Stimulated activated CD4-positive, alpha-beta T cell treated with anti-CD3 and anti-CD28 coated beads, Interleukin-4, amount 100 ng/mL, for 24 hours (primary cell): ENCODE measurements at places on chromosomes 5 and 9.

GRCh38 chr5:133520062-133520461 is 92.3 kb downstream of the FSTL4 start:
- DNase-seq: no peak

DNA sequence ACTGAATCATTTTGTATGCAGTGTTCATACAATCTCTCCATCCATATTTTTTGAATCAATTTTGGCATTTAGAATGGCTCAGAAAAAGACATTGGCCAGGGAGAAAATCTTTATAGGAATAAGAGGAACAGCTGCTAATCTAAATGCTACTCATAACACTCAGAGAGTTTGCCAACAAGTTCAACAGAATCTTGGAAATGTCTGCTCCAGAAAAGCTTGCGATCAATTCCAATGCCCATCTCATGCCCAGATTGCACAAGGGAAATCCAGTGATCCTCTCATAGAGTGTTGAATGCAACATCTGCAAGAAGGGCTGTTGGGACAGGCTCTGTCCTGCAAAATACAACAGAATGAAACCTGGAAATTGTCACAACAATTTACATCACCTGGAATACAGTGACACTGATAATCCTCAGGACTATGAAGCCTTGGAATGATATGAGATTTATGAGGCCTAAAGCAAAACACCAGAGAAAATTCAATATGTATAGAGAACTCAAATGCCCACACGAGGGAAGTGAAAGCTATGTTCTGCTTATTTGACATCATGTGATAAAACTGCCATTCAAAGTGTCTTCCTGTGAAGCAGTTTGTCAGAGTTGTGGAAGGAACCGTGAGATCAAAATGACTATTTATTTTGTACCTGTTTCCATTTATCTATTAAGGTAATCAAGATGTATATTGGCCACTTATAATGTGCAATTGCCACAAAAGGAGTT is 190.1 kb downstream of the PARP8 start:
- DNase-seq: no peak

DNA sequence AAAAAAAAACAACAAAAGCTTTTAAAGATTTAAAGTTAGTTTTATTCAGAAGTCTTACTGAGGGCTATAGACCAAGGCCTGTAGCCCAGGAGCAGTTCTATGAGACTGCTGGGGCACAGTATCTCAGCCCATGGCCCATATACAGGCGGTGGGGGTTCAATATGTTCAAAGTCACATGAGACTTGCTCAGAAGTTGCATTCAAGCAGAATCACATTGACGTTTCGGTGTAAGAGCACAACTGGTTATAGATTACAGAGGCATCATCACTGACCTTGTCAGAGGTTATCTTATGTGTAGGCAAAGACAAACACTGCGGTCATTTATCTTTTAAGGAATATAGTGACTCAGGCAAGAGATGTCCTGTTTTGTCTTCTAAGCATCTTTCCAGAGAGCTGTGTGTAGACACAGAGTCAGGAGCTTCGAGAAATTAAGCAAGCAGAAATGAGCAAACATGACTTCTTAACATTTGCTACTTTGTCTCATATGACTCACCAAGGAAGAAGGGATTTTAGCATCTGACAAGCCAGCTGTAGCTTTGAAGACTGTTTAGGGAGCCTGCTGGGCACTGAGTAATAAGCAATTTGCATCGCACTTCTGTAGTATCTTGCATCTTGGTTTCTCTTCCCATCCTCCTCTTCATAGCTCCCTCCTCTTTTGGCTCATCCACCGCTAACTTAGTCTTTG is 12.9 kb upstream of the F2RL1 start:
- no peak for DNase-seq

GRCh38 chr5:101346906-101347305 is 443.8 kb upstream of the ST8SIA4 start:
- no peak for DNase-seq

DNA sequence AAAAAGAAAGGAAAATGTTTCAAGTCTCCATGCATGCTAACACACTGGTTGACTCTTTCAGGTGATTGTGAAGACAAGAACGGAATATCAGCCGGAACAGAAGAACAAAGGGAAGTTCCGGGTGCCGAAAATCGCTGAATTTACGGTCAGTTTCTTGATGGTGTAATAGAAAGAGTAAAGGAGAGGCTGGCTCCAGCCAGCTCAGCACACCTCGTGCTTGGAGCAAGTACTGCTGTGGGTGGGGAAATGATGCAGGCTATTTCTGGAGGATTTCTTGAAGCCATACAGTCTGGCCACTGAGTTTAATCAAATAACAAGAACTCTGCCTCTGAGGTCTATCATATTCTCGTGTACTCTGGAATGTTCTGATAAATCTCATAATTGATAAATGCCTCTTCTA is 18.7 kb downstream of the NSG2 start:
- no peak for DNase-seq

DNA sequence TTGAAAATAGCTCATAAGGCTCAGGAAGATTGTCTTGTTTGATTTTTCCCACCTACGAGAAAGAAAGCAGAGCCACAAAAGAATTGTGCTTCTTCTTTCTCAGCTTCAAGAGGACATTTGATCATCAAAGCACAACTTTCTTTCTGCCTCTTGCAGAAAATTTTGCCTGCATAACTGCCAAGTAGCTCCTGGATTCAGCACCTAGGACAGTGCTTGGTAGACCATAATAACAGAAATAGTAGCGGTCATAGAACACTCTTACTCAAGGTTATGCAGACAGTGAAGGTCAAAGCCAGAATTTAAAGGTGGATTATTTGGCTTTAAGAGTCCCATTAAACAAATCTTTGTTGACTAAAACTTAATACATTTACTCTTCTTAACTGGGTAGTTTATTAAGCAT is 594.7 kb upstream of the CCNG1 start:
- DNase-seq: no peak
